ENCODE measurements at places on chromosomes 6 and 20.

- no peak for DNase-seq
Measured at GRCh38 chr6:148996815-148997214, 250.0 kb downstream of the UST start.

GRCh38 chr20:2150660-2151059 lies 49.0 kb downstream of the STK35 start:
- DNase-seq = no peak

DNA sequence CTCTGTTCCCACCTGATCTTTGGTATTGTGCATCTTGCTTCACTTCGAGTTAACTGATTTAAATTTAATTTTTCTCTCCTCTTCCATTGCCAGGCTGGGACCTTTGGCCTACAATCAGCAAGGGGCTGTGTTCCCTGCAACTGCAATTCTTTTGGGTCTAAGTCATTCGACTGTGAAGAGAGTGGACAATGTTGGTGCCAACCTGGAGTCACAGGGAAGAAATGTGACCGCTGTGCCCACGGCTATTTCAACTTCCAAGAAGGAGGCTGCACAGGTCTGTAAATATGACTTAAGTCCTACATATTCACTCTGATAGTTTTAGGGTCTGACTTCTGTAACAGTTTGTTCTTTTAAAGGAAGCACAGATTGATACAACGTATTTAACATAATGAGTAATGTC lies 412.4 kb downstream of the ARHGAP18 start:
- no peak for DNase-seq

GRCh38 chr6:18261877-18262276 lies 2.5 kb downstream of the DEK start:
- no peak for DNase-seq

GRCh38 chr6:149347067-149347466 lies 29.6 kb downstream of the TAB2 start:
- no peak for DNase-seq

- DNase-seq = no peak
Measured at GRCh38 chr6:5042436-5042835, 38.6 kb upstream of the RPP40 start.

GRCh38 chr6:27669295-27669623 lies 196.4 kb upstream of the ZNF184 start:
- DNase-seq = no peak

DNA sequence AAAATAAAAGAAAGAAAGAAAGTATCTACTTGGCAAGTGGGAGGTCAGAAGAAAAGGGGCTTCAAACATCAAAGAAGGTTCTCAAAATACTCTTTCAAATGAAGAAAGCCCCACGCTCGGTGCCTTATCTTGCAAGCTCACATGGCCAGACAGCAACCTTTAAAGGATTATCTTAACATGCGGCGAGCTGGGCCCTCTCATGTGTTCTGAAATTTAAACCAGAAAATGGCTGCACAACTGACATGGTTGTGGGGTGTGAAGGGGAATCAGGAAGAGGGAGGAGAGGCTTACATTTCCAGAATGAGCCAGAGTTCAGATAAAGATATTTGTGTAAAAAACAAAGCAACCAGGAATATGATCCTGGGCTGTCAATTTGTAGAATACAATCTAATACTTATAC lies 363.1 kb downstream of the PRKN start:
- no peak for DNase-seq

DNA sequence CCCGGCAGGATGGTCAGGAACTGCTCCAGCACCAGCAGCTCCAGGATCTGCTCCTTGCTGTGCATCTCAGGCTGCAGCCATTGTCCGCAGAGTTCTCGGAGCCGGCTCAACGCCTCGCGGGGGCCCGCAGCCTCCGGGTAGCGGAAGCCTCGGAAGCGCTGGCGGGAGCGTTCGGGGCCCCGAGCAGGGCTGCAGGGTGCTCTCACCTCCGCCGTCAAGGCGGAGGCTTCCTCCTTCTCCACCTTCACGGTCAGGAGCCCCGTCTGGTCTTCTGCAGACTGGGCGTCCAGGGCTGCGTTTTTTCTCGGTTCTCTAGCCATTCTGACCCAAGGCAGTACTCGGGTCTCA lies 434 bp downstream of the ZKSCAN4 start:
- DNase-seq = no peak

- DNase-seq = no peak
Measured at GRCh38 chr6:5211492-5211891, 49.3 kb downstream of the LYRM4 start.

- no peak for DNase-seq
Measured at GRCh38 chr20:53445321-53445731, 148.3 kb downstream of the ZNF217 start.

DNA sequence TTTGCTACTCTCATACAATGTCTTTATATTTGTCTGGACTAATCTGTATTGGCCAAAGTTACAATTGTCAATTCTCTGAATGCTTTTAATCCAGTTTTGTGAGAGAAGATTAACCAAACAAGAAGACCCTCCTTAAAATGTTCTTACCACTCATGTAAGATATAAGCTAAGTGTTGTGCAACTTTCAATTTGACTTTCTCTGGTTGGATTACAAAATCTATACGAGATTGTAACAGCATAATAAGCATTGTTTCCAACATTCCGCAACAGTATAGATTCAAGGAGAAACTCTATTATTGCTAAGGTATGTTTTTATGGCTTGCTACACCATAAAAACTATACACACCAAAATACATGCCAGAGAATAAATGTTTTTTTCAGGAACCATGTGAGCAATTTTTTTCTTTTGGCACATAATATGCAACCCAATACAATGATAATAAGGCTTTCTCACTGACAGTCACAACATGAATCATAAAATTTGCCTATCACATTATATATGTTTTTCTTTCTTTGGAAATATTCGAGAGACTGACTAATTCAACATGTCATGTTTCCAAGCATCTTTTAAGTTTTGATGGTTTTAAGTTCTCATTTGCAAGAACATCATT lies 12.2 kb upstream of the TRPC4AP start:
- DNase-seq = no peak

- no peak for DNase-seq
Measured at GRCh38 chr6:163603395-163603794, 188.9 kb downstream of the QKI start.

DNA sequence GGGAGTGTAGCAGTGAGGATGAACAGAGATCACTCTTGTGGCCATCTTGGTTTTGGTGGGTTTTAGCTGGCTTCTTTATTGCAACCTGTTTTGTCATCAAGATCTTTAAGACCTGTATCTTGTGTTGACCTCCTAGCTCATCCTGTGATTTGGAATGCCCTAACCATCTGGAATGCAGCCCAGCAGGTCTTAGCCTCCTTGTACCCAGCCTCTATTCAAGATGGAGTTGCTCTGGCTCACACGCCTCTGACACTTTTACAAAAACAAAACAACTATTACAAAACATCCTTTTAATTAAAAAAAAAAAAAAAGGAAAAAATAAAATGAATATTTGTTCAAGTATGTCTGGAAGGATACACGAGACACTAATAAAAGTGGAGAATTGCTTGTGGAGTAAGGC lies 62.4 kb downstream of the PHACTR2 start:
- no peak for DNase-seq

- DNase-seq = no peak
Measured at GRCh38 chr6:137856138-137856898, 10.7 kb upstream of the TNFAIP3 start.

GRCh38 chr6:40540790-40541189 lies 46.4 kb downstream of the LRFN2 start:
- DNase-seq = no peak

- DNase-seq = no peak
Measured at GRCh38 chr20:37362821-37363220, 16.9 kb downstream of the SRC start.

GRCh38 chr20:49381558-49382493 lies 100.6 kb downstream of the KCNB1 start:
- DNase-seq = no peak

DNA sequence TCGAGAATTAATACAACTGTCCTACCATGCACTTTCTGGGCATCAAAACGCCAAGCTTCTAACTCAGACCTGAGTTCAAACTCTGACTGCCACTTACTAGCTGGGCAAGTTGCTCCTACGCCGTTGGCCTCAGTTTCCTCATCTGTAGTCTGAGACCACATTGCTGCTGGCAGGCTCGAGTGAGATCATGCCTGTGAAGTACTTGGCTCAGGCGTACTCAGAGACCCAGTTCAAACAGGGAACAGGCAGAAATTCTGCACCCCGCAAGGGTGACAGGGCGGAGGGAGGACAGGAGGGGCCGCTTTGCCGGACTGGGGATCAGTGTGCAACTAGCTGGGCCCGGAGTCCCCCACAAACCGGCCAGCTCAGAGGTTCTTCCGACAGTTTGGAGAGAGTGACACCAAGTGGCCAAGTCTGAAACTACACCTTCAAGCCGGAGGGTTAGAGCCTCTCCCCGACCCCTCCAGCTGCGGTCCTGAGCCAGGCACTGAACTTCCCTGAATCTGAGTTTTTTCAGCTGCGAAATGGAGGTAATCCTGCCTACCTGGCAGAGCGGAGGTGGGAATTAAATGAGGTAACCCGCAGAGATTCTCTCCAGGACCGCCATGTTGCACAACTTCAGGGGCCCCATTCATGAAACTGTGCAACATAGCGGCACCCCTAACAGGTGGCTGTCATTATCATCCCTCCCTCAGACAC lies 46.0 kb upstream of the PTPN1 start:
- DNase-seq = no peak

DNA sequence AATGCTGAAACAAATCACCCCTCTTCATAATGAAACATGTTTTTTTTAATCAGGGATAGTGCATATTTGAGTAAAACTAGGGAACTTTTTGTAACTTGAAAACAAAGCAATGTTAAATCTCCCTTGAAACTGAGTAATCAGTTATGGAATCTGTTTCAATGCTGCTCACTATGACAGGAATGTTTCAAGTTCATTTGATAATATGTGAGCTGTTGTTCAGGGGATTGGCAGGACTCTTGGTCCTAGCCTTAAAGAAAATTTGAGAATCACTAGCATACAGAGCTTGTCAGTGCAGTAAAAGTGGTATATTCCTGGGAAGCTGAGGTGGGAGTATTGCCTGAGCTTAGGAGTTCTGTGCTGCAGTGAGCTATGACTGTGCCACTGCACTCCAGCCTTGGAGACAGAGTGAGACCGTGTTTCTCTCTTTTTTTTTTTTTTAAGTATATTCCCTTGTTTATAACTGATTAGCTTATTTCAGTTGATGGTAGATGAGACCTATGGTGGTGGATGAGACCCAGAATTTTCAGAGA lies 21.6 kb upstream of the CALHM6 start:
- DNase-seq = no peak

- no peak for DNase-seq
Measured at GRCh38 chr20:1274485-1275311, 8.6 kb downstream of the SNPH start.

DNA sequence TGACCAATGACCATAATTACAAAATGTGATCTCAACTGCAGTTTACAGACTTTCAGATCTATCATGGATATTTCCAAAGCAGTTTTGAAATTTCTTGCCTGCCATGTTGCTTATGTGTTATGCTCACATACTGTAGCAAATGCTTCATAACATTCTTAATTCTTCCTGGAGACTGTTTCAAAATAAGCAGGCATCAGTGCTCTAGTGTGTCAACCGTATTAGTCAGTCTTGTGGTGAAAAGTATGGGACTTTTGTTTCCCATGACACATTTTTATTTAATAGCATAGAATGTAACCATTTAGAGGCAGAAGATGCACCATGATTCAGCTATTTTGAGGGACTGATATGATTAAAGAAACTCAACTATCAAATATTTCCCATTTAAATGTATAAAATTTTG lies 1.7 kb downstream of the POPDC3 start:
- no peak for DNase-seq
